GF-D8 (cell line): ENCODE measurements at places on chromosomes 5 and 9.

GRCh38 chr9:121985792-121986494 lies 107.2 kb downstream of the TTLL11 start:
- DNase-seq = no peak

- no peak for DNase-seq
These were observed 82.8 kb downstream of the COL5A1 start for GRCh38 chr9:134724202-134724911.

DNA sequence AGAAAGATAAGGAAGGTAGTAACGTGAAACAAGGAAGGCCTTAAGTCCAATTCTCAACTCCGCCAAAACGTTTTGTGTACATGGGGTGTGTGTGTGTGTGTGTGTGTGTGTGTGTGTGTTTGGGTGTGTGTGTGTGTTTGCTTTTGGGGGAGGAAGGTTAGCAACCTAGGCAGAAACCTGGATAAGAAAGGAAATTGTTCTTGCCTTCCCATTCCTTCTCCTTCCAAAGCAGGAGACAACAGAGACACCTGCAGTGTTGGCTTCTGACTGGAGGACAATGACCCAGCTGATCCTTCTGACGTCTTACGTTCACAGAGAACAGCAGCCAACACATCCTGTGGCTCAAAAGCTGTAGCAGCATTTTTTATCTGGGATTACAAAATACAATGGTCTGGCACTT lies 4.1 kb upstream of the CCNG1 start:
- DNase-seq = no peak

DNA sequence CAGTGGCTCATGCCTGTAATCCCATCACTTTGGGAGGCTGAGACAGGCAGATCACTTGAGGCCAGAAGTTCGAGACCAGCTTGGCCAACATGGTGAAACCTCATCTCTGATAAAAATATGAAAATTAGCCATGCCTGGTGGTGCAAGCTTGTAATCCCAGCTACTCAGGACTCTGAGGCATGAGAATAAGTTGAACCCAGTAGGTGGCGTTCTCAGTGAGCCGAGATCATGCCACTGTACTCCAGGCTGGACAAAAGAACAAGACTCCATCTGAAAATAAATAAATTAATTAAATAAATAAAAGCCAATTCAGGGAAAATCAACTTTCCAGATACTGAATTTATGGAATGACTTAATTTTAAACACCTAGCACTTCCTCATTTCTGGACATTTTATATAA lies 1722.1 kb downstream of the MAT2B start:
- no peak for DNase-seq

DNA sequence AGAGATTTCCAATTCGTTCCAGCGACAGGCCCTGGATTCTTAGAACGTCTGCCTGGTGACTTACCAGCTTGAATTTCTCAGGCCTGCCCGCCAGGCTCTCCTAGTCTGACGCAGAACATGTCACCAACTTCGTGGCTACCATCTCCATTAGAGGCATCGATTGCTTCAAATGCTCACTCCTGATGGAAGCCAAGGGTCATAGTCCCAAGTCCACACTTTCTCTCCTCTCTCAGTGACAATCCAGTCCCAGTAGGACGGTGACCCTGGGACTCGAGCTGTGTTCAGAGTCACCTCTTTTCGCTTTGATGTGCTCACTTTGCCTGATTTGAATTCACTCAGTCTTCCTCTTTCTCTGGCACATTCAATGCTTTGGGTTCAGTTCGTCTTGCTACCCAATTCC lies 94.8 kb downstream of the GADD45G start:
- DNase-seq = no peak
